Posterior cingulate gyrus (tissue), 11 donors: ENCODE measurements at places on chromosomes 11 and 22.

DNA sequence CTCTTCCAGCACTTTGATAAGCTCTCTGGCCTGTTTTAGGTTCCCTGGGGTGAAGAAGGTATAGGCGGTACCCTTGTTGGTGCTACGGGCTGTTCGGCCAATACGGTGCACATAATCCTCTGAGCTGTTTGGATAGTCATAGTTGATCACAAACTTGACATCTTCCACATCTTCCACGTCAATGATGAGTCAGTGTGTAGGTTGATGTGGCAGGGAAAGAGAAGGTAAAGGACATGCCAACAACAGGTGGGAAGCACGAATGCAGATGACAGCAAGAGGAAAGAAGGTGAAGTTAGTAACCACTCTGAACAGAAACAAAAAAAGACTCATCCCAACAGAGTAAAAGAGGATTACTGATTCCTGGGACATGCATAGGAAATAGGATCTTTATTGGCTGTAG lies 18.2 kb downstream of the DDX17 start:
- DNase-seq = no peak

DNA sequence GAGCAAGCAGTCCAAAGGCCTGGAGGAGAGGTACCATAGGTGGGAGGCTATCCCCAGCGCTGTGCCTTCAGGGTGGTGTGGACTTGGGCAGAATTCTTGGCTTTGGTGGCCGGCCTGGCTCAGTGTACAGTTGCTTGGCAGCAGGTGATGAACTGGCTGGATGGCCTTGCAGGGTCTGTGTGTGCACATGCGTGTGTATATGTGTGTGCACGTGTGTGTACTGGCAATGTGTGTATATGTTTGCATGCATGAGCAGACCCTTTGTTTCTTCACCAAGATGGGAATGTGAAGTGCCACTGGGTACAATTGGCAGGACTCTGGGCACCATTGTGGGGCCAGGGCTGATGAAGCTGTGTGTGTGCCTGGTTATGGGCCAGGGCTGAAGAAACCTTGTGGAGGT lies 53.0 kb downstream of the CEP164 start:
- DNase-seq = no peak

DNA sequence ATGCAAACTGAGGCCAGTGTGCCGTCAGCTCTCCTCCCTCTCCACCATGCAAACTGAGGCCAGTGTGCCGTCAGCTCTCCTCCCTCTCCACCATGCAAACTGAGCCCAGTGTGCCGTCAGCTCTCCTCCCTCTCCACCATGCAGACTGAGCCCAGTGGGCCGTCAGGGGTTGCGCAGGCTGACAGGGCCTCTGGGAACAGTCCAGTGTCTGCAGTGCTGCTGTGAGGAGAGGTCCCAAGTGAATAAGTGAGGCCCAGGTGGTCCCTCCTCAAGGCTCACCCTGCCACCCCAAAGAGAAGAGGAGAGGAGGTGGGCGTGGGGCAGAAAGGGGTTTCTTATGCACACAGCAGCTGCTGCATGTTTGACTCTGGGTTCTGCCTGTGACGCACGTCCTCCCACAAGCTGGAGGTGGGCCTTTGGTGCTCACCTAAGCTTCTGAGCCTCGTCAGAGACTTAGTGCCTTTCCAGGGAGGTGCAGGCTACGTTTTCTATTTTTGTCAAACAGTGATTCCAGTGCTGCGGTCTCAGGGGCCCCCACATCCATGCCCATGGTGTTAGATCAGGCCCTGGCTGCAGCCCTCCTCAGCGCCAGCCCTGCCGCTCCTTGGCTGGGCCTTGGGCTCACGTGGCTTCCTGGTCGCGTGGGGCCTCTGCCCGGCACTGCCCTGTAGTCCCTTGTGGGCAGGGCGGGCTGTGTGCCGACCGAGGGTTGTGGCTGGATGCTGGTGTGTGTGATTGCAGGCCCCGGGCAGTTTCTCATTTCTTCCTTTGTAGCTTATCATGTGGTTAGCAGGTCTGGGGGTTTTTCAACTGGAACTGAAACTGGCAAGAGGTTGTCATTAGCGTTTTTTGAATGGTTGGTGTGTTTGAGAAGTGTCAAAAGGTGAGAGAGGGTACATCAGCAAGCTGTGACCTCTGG lies 7.1 kb downstream of the TPCN2 start:
- DNase-seq = peak; percentile 67

DNA sequence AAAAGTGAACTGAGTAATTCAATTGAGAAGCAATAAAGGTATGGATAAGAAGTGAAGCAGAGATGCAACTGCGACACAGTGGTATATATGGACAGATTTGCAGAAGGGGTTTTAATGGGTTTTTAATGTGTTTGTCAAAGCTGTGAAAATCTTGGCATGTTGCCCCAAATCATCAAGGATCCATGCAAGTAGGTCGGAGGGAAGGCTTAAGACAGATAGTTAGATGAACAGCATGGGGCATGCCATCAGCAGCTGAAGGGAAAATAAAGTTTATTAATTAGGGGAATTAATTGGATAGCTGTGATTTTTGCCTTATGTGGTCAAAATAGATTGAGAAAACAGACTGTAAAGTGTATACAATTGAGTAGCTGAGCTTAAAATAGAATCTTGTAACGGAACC lies 840.1 kb downstream of the JRKL start:
- no peak for DNase-seq

DNA sequence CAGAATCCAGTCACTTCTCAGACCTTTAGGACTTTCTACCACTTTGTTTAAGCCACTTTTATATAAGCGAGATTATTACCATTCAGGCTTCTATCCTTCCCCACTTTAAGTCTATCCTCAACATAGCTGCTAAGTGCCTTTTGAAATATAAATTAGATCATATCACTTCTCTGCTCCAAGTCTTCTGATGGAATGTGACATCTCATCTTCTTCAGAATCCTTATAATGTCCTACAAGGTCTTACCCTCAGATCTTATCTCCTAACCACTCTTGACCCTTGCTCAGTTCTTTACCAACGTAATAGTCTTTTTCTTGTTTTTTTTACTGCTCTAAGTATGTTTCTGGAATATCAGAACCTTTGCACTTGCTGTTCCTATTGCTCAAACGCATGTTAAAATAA lies 188.7 kb downstream of the DYNC2H1 start:
- DNase-seq = no peak

DNA sequence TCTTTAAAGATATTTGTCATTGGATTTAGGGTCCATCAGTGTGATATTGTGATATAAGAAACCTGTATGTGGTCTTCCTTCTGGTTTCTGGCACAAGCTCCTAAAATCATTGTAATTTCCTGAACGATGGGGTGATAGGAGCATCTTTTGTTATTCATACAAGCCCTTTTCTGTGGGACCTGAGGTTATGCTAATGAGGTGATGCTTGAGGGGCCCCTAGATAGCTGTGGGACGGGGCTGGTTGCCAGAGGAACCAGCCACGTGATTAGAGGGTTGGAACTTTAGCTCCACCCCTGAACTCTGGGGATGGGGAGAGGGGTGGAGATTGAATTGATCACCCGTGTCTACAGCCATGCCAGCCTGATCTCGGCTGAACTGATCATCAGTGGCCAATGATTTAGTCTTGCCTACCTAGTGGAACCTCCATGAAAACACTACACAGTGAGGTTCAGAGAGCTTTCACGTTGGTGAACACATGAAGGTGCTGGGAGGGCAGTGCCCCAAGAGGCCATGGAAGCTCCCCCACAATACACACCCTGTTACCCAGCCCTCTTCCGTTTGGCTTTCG lies 62.8 kb downstream of the BCR start:
- peak; percentile 6 for DNase-seq

- DNase-seq = no peak
Observed at GRCh38 chr11:7197469-7197868, 54.2 kb upstream of the SYT9 start.
